ENCODE measurements at places on chromosomes 3 and 15.

- no peak for DNase-seq
Observed at GRCh38 chr15:75811626-75812025, 31.6 kb upstream of the UBE2Q2 start.

GRCh38 chr3:15159501-15160136 is 46.4 kb upstream of the CAPN7 start:
- no peak for DNase-seq

- DNase-seq, result no peak
Observed at GRCh38 chr15:61380270-61380669, 151.2 kb upstream of the RORA start.

DNA sequence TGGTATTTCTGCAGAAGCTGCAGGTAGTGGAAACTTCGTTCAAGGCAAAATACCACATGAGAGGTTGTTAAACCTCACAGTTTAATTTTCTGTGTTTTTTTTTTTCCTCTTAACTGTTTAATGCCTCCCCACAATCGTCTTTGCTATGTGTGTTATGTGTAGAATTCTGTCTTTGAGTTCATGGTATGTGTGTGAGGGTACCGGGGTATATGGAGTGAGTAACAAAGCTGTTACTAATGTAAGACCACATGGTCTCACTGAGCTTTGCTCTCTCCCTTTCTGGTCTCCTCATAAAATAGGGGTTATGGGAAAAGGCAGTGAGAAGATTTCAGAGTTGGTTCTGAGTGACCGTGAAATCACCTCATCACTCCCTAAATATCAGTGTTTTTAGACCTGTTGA is 143.6 kb downstream of the USP13 start:
- DNase-seq, result no peak

GRCh38 chr3:125112981-125113380 is 57.2 kb upstream of the HEG1 start:
- DNase-seq, result no peak

- no peak for DNase-seq
Observed at GRCh38 chr15:101126618-101127505, 125.0 kb downstream of the CHSY1 start.

GRCh38 chr3:111143-112069 is 85.2 kb upstream of the CHL1 start:
- DNase-seq, result no peak

DNA sequence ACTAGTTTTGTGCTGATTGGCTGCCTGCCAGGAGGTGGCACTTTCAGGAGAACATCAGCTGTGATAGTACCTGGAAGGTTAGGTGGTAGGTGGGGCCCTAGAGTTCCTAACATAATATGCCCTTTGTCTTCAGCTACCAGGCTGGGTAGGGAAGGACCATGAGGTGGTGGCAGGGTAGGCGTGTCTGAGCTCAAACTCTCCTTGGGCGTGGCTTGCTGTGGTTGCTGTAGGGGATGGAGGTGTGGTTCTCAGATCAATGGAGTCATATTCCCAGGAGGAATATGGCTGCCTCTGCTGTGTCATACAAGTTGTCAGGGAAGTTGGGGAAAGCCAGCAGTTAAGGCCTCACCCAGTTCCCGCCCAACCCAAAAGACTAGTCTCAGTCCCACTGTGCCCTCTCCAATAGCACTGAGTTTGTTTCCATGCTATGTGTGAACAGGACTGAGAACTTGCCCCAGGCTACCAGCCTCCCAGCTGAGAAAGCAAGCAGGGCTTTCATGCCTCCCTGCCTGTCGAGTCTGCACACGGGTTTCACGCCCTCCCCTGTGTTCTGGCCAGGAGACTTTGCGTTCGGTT is 107.7 kb downstream of the CHCHD4 start:
- DNase-seq, result no peak

DNA sequence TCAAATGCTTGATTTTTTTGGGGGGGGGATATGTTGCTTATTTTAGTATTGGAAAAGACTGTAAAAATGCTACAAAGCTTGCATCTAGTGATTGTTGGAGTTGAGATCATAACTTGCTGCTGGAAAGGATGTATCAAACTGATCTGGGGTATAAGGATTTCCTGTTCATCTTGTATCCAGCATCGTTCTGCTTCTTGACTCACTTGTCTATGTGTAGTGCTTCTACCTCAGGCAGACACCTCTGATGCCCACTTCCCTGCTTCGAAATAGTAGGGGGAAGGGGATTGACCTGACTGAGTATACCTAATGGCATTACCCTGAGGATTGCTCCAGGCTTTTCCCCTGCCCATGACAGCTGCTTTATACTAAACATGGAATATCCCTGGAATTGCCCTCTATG is 42.7 kb downstream of the STT3B start:
- DNase-seq, result no peak

GRCh38 chr3:121096953-121097352 is 188.9 kb downstream of the STXBP5L start:
- DNase-seq, result no peak

DNA sequence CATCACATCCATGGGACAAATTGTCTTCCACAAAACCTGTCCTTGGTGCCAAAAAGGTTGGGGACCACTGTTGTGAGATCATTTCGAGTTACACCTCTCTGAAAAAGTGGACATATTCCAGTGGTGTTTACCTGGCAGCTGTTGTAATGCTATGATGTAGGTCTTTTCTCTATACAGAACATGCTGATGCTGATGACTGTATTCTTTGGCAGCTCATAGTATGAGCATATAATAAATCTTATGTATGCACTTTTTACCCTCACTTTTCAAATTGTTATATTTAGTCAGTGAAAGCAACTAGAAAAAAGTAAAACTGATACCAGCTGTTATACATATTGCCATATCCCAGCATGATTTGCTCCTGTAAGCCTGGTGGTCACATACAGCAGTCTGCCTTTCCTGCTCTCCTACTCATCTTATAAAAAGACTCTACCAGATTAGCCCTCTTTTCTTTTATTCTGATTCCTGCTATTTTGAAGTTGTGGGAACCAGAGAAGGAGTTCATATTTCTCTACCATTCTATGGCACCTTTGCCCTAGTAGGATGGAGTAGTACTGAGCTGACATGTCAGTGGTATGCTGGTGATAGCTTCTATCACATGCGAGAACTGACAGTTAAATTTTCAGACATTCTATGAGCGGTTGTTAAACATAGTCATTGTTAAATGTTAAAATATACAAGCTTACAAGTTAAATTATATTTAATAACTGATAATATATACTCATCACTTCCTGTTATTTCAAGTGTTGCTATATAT is 128.7 kb downstream of the FNDC3B start:
- no peak for DNase-seq

DNA sequence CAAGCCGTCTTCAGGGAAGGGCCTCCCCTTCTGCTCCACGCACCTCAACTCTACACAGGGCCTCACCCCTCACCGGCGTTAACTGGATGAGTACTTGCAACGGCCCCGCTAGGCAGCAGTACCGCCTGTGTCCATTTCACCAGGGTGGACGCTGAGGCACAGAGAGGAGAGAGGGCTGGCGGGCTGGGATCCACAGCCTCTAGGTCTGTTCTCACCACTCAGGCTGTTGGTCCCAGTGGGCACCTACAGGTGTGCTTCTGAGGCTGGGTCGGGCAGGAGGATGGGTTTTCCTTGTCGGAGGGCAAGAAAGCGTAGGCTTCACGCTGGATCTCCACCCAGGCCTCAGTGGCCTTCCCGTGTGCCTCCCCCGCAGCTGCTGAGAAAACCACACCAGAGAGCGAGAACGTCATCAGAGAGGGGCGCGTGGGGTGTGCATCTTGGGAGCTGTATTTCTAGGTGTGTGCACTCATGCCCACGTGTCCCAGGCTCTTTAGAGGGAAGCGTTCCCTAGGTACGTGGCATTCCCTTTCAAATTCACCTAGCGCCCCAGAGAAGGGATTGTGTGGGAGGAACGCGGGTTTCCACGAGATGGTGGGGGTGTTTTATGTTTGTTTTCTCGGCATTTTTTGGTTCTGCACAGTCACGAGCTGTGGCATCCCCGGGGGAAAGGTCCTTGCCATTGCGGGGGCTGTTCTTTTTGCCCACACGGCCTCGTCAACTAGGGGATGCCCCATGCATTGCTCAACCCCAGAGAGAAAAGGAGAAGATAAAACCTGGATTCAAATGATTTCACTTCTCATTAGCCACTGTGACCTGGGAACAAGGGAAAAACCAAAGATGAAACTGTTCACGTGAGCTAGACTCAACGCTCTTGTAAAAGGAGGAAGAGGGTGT is 67.7 kb downstream of the MGLL start:
- no peak for DNase-seq

DNA sequence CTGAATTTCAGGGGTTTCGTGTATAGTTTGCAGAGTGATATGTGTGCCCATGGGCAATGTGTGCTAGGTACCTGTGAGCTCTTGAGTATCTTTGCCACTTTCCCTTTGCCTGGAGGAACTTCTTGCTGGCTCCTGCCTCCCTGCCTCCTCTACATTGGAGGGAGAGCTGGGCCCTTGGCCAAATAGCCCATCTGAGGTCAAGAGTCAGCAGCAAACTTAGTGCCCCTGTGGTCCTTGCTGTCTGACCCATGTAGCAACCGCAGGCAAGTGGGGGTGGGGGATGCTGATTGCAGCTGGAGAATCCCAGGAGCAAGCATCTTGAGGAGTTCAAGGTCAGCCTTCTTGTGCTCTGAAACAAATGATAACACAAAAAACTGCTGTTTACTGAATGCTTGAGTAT is 5.4 kb upstream of the TBC1D21 start:
- no peak for DNase-seq

GRCh38 chr15:75348562-75349350 is 1.9 kb downstream of the NEIL1 start:
- DNase-seq, result no peak

GRCh38 chr3:27714692-27715453 is 7.2 kb downstream of the EOMES start:
- DNase-seq, result no peak

DNA sequence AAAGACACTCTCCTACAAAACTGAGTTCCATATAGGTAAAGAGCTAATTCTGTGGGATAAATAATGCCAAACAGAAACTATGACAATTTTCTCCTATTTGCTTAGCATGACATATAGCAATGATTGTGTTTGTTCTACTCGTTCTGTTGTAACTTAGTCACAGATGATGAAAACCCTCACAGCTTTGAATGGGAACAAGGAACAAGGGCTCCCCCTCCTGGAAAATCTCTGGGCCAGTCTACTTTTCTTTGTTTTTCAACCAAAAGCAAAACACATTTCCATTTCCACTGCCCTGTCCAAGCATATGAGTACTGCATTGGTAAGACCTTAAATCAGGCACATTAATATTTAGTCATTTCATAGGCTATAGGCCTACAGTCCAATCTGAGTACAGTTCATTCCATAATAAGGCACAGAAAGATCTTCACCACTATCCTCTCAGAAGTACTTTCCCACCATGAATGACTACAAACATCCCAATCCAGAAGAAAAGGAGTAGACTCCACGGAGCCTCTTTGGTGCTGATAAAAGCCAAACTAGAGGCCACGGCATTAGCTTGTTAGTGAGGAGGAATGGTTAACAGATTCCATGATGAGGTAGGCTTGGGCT is 67.1 kb downstream of the ATP8B4 start:
- no peak for DNase-seq

DNA sequence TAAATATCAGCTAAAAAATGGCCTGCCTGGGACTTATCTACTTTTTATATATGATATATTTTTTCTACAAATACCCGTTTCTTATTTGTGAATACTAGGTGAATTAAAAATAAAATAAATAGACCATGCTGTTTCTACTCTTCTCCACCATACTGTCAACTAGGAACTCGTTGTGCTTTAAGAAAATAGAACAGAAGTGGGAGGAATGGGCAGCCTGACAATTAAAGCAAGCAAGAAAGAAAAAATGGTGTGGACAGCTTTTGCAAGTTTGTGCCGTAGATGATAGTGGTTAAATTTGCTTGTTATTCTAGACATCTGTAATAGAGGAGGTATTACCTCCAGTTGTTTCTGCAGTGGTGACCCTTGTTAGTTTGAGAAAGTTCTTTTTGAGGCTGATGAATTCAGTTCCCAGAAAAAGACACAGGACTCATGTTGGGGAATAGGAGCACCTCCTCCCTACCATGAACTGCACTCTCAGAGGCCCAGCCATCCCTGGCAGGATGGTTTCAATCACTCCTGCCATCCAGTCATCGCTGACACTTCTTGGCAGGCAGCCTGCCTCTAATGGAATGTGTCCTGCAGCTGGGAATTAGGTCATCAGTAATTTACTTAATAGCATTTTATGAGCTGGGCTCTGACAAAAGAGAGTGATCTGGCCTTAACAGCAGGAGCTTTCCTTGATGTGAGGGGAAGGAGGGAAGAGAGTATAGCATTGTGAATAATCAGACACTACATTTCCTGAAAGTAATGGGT is 105.0 kb upstream of the GAP43 start:
- no peak for DNase-seq

DNA sequence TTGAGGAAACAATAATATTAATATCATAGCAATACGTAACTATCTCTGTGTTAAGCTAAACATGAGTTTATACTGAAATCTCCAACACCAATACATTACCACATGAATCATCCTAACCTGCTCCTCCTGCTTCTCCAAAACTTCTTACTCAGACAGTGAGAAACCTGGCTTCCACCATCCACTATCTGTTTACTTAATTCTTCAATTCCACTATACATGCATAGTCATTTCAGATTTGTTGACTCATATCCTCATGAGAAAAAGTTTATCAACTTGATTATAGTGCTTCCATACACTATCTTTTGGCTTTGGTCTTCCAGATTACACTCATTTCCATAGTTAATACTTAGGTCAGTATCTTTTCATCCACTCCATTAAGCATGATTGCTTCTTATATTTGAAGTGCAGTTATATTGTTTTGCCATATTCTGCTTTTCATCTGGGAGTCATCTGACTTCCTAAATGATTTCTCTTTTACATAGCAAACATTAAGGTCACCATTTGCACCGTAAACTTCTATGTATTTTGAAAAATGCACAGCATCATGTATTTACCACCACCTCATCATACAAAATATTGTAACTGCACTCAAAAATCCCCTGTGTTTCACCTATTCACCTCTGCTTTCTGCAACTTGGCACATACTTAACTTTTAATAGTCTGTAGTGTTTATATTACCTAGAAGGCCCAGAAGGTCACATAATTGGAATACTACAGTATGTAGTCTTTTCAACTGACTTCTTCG is 970.6 kb downstream of the DIPK2A start:
- DNase-seq, result no peak

- DNase-seq, result no peak
Observed at GRCh38 chr15:92788196-92788595, 111.9 kb upstream of the CHD2 start.

- no peak for DNase-seq
Observed at GRCh38 chr3:32220006-32220405, 18.5 kb upstream of the CMTM8 start.

DNA sequence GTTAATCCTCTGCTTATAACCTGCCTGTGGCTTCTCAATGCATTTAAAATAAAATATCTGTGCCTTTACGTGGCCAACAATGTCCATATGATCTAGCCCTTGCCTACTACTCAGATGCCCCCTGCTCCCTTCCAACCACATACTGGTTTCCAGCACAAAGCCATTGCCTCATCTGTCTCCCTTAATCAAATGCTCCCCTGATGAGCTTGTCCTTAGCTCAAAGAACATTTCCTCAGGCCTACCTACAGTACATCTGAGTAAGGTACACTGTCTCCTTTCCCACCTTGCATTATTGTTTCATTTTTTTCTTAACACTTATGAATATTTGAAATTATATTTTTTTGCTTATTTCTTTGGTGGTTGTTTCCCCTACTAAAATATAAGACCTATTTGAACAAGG is 5.9 kb upstream of the TSC22D2 start:
- no peak for DNase-seq

GRCh38 chr15:32718821-32719716 is 1.3 kb downstream of the GREM1 start:
- no peak for DNase-seq
